ENCODE measurements at places on chromosomes 7 and 10.

DNA sequence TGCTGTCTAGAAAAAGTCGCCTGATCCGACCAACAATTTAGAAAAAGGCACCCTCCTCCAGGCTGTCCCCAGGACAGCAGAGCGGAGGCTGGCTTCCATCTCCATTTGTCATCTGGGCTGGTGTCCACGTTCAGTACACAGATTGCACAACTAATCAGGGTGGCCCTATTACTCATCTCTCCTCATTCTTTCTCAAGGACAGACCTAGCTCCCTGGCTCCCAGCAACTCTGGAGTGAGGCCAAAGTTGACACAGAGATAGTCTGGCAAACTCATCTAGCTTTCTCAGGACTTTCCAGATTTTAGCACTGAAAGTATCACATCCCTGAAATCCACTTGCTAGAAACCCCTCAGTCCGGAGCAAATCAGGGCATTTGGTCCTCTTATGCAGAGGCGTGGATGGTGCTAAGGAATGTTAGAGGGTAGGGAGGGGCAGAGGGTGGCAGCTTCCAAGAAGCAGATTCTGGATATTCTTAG, 75.1 kb downstream of the DNAH11 start:
- peak; percentile 50 for DNase-seq

DNA sequence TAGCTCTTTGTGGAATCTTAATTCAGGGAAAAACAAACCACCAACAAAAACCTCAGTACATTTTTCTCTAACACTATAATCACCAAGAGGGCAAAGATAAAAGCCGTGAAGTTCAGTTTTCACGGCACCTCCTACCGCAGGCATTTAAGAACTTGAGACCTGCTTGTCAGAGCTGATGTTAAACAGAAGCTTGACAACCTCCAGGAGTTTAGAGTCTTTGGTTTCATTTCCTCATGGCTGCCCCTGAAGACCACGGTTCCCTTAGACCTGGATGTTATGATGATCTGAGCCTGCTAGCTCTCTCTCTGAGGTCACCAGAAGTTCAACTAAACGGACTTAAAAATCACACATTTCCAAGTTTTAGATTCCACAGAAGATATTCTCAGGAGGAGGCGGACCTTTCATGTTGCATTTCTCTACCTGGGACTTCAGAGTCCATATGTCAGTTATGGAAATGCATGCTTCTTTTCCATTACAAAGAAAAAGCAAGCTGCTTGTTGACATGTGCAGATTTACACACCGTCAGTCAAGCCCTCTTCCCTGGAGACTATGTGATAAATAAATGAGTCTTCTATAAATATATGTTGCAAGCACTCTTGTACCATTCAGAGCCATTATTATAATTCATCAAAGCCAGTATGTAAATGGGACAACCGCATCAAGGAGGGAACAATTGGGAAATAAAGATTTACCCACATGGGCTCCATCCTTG, 258.0 kb downstream of the GFRA1 start:
- DNase-seq: no peak

GRCh38 chr10:62916141-62916603, 100.0 kb upstream of the EGR2 start:
- no peak for DNase-seq

GRCh38 chr7:33921216-33921938, 16.0 kb downstream of the BMPER start:
- no peak for DNase-seq

GRCh38 chr7:607938-608337, 88.3 kb upstream of the PDGFA start:
- DNase-seq: no peak

- no peak for DNase-seq
These were observed 1.8 kb upstream of the IGF2BP3 start for GRCh38 chr7:23472046-23472445.

- DNase-seq: no peak
These were observed 165.1 kb downstream of the HGF start for GRCh38 chr7:81604808-81605174.

DNA sequence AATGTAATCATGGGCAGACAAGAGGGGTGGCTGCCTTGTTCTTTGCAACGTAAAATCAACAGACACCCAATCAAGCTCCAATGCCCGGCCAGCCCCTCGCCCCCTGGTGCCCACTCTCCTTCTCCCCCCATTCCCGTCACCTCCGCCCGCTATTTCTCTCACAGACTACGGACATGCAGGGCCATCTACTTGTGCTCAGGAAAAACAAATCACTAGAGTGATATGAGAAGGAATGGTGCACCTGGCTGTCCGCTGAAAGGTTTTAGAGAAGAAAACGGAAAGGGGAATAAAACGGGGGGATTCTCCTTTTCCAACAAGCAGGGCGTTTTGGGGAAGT, 396 bp downstream of the GRM8 start:
- DNase-seq: no peak

DNA sequence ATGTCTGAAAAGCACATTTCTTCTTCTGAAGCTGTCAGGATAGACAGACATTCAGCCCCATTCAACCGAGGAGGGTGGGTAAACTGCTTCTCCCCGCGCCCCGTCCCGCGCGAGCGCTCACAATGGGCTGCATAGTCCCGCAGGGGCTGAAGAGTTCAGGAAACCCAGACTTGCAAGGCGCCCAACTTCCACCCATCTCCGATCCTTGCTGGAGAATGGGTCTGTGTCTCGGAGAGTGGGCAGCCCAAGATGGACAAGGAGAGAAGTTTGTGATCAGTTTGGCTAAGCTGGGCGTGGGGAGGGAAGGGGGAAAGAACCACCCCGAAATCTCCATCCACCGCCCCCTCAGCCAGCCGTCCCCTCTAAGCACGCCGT, 686 bp downstream of the AASS start:
- DNase-seq: no peak

DNA sequence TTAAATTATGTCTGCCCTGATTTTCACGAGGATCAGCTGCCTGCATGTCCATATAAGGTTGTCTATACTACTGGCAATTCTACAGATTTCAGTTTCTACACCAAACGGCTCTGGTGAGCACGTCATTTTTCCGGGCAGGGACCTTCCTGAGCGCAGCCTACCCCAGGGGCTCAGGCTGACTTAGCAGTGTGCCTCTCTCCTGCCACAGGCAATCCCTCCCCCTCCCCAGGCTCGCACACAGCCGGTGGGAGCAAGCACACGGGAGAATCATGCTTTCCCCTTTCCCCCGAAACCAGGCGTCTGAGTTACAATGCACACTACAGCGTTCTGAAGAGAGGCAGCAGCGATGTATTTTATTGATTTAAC, 1.7 kb downstream of the KLF6 start:
- no peak for DNase-seq

DNA sequence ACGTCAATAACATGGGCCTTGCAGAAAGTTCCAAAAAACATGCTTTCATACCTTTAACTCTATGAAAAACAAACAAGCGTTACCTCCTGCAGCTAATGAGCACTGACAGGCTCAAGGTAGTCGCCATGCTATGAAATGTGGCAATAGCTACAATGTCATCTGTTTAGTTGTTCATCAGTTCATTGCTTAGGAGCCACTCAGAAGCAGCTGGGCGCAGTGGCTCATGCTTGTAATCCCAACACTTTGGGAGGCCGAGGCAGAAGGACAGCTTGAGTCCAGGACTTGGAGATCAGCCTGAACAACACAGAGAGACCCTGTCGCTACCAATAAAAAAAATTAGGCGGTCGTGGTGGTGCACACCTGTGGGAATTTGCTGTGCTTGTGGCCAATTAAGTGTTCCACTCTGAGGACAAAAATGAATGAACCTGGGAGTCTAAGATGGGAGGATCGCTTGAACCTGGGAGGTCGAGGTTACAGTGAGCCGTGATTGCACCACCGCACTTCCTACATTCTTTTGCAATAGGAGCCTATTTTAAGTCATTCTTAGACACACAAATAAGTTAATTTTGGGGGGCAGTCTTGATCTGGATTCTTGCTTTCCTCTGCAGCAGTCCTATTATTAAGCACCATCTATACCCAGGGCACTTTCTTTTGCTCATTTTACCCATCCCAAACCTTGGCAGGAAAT, 276.2 kb upstream of the KLF14 start:
- DNase-seq: no peak

DNA sequence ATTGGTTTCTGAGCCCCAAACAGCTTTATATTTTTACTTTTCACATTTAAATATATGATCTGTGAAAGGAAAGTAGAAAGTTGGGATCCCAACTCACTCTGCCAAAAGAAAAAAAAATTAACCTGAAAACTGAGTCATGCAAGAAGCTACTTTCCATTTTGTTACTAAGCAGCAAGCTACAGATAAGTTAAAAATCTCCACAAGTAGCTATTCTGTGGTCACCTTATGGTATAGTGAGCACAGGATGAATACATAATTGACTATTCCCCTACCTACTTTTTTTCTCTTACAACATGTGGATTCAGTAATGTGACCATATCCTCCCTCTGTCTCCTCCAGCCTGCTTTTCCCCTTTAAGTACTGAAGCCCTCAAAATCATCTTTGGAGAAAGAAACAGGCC, 30.3 kb upstream of the CREB3L2 start:
- no peak for DNase-seq

DNA sequence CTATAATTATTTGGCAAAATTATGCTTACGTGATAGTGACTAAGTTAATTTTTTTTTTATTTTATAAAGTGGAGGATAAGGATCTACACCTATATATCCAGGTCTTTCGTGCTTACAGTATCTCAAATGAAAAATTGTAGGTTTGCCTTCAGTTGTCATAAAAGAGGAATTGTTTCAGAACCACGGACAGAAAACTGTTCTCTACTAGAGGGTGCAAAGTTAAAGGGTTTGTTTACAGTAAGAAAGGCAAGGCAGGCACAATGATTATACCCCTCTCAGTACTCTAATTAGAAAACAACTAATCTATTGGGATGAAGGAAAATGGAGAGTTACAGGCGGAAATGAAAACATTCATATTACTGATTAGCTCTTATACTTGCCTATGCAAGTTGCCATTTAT, 1.5 kb downstream of the PCLO start:
- DNase-seq: peak; percentile 20

DNA sequence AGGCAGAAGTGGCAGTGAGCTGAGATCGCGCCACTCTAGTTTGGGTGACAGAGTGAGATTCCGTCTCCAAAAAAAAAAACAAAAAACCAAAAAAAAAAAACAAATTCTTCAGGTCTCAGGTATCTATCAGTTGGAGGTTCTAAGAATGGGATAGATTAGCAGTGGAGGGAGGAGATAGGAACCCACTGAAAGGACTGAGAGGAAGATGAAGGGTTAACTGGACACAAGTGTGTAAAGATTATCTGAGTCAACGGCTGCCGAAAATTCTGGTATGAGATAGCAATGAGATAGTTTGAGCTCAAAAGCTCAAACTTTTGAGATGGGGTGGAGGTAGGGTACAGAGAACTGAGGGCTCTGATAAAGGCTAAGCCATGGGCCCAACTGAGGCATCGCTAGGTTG, 12.8 kb downstream of the ZNF467 start:
- no peak for DNase-seq

- DNase-seq: no peak
These were observed 159.4 kb upstream of the SEMA3A start for GRCh38 chr7:84354030-84354429.

- no peak for DNase-seq
These were observed 74.2 kb downstream of the ARMC3 start for GRCh38 chr10:23001901-23002516.

DNA sequence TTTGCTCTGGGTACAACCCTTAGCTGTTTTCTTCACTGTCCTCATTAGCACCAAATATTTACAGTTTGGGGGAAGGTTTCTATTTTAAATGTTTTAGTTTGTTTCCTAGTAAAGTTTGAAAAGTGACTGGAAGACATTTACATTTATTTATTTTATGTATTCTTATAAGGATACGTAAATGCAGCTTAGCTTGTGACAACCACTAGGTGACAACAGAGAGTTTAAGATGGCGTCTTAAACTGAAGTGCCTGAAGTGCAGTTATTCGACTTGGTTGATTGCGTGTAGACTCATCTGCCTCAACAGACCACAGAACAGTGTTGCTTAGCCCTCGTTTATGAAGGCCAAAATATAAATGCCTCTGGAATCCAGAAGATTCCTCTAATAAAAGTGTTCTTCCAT, 378.2 kb upstream of the MYO3A start:
- DNase-seq: peak; percentile 6

DNA sequence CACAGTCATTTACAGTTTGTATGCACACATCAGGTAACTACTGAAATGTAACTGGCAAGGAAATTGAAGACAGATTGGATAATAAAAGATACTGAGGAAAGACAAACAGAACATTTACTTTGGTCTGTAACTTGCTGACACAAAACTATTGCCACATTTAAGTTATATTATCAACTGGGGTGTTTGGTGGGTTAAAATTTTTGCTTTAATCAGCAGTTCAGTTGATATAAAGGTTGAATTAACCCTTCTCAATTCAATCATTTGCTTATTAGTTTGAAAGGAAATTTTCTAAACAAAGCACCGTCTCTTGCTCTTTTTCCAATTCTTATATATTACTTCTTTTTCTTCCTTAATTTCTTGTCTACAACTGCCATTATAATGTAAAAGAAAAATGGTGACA, 102.4 kb downstream of the TMEM26 start:
- DNase-seq: no peak

DNA sequence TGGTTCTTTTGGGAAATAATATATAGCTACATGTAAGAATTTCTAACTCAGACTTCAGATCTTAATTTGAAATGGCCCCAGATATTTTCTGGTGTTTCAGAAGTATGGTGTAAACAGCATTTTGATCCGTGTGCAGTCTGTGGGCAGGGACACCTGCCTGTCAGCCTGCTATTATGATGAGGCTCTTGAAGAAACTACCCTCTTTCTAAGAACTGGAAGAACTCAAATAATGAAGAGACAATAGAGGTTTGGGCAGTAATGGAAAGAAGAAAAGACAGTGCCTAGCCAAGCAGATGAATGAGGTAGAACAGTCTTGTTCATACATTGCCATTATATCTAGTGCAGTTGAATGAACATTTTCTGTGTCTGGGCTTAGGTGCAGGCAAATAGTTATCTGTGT, 256.6 kb downstream of the ARHGAP21 start:
- peak; percentile 17 for DNase-seq

DNA sequence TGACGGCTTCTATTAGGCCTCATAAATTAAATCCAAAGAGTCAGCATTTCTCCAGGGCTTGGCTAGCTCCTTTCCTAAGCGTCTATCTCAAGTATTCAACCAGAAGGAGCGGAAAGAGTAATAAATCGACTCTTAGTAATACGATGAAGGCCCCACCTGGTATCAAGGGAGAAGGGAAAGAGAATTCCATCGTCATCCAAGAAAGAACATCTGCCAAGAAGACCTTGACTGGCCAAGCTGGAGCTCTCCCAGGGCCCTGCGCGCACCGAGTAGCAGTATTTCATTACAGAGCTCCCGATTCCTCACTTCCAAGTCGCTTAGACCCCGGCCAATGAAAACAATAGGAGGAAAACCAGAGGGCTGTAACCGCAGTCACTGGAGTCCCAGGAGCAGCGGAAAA, 178.0 kb upstream of the FRMD4A start:
- DNase-seq: no peak

GRCh38 chr10:4977025-4977424, 13.8 kb downstream of the AKR1C1 start:
- DNase-seq: no peak

DNA sequence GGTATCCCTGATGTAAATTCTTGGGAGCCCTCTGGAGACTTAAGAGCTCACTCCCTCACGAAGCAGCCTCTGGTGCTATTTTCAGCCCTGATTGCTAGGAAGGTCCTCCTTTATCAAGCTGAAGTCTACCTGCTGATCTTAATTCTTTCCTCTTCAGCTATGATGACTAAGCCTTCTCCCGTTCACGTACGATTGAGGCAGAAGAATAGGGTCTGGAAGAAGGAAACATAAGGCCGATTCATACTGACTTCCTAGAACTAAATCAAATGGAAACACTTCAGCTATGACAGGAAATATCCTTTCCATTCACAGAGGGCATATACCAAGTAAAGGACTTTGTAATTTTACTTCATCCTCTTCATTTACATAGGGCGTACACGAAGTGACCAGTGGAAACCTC, 107.0 kb downstream of the CPXM2 start:
- DNase-seq: no peak
